Naive thymus-derived CD4-positive, alpha-beta T cell (primary cell): ENCODE measurements at places on chromosomes 2 and 18. TPM values are rescaled to one million over a fixed set of nuclear protein-coding genes. Genes with fewer than 3 reads are reported as not detected.

DNA sequence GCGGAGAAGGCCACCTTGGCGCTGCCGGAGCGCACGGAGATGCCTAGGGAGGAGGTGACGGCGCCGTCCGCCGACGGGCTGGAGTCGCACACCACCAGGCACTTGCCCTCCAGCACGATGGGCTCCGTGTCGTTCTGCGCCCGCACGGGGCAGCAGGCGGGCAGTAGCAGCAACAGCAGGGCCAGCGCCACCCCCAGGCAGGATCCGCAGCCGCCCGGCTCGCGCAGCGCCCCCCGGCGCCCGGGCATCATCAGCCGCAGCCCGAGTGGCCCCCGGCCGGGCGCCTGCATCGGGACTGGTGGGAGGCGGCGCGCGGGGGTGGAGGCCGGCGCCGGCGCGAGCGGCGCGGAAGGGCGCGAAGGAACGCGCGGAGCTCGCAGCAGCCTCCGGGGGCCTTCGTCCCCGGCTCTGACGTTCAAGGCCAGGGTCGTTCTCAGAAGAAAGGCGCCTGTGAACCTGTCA lies 2.2 kb downstream of the CBLN2 start:
- no peak for DNase-seq

DNA sequence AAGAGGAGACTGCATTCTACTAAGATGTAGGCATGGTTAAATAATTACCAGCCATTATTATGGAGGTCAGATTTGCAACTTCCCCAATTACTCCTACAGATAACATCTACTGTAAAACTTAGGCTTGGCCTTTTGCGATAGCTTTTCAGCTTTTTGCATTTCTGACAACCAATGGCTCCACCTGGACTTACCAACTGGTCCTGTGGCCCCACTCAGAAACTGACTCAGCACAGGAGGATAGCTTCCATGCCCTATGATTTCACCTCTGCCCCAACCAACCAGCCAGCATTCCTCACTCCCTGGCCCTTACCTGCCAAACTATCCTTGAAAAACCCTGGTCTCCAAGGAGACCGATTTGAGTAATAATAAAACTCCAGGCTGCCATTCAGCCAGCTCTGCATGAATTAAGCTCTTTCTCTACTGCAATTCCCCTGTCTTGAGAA lies 28.2 kb downstream of the TUBB6 start:
- no peak for DNase-seq

DNA sequence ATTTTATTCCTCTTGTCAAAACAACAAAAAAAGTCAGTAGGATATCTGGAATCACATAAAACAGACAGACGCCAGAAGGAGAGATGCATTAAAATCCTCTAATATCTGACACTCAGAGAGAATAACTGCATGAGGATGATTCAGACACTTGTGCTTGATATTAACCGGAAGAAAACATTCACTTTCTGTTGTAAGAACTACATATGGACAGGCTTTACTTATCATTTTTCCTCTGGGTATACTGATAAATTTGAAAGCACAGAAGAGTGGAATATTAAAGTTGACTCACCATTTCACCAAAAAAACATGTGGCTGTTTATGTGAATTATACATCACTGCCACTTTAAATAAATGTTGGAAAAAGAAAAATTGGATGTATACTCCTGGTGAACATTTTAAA lies 589.1 kb upstream of the CDH2 start:
- no peak for DNase-seq

DNA sequence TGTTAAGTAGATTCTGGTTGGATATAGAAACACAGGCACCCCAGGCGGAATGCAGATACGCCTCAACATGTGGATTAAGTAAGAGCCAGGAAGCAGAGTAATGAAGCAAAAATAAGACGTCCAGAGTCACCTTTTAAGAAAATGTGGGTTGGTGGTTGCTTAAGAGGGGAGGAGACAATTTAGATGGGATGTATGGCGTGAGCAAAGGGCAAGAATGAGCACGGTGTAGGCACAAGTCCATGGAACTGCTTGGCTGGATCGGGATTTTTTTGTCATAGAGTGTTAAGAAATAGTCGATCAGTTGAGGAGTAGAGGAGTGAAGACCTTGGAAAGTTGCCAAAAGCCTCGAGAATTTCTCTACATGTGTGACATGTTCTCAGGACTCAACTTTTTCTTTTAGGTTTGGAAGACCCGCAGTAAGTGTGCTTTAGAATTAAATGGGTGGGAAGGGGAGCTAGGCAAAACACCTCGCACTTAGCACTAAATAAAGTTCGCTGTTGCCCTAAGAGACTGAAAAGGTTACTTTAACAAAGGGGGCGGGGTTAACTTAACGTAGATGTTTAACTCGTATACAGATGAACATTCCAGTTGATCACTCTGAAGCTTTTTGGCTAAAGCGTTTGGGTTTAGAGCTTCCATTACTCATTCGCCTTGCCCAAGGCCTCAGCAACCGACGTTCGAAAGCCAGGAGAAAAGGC lies 716 bp upstream of the SLC39A10 start:
- no peak for DNase-seq

TDRD15 gene
- total RNA-seq: not detected in 2 replicates

FBXO36 gene
- total RNA-seq: 0.77 and 0.79 TPM in 2 replicates

LYPD6B gene
- 1.7 TPM for total RNA-seq
